ENCODE measurements at places on chromosomes 16 and 17.

DNA sequence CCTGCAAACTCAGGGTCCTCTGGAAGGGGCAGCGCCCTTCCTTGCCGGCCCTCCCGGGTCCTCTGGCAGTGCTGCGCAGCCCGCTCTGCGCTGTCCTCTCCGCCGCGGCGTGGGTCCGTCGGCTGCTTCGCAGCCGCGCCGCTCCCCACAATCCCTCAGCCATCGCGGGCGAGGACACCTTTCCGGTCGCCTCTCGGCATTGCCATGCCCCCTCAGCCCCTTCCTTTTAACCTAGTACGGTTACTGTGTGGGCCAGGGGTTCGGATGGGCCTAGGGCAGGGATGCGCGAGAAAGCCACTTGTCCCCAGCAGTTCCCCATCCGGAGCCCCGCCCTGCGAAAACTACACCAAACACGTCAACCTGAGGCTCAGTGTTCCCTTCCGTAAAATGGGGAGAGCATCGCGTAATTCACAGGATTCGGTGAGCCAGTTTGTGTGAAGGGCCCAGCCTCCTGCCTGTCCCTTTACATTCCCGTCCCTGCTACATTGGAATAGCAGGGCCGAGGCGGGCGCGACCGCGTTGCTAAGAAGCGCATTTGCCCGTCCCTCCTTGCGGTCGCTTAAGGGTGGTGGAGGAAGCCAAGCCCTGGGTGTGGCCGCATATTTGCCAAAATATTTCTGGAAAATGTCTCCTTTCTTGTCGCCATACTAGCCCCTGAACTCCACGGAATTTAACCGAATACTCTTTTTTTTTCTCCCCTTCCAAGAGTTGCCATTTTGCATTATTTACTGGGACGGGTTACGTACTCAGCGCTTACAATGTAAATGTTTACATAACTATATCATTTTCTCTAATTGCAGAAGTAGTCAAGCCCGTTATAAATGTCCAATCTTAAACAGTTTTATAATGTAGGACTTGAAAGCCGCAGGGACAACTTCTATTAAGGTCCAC is 13.2 kb downstream of the COPZ2 start:
- DNase-seq = peak; percentile 52

DNA sequence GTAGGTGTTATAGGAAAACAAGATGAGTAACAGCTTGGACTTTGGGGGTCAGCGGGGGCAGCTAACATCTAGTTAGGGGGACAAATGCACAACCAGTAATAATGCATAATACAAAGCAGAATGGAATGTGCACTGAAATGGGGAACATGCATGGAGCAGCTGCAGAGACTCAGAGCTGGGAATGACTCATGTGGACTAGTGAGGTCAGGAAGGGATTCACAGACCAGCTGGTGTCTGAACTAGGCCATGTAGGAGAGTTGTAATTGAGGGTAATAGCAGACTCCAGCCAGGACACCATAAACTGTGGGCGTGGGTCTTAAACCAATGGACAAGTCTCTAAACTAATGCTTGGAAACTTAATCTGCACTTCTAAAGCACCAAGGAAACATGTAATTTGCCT is 176.8 kb upstream of the ASIC2 start:
- peak; percentile 42 for DNase-seq

GRCh38 chr17:49100601-49101000 is 32.0 kb upstream of the B4GALNT2 start:
- DNase-seq = no peak

DNA sequence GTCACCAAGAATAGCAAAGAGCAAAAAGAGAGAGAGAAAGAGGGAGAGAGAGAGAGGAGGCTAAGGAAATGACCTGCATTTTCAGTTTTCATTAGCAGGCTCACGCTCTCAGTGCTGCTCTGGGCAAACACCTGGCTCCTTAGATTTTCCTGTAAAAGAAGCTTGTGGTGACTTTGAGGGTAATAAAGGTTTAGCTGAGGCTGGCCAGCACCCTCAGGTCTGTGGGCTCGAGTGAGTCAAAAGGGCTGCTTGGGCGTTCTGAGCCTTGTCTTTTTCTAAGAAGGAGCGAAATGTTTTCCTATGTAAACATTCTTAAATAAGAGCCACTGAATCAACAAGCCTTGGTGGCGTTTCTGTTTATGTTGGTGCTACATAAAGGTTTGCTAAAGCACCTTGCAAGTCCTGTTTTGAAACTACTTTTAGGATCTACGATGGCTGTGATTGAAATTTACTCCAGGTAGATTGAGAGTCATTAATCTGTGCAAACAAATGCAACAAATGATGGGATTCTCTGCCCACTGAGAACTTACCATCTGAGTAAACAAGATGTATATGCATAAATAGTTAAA is 38.8 kb downstream of the SHISA6 start:
- DNase-seq = no peak

DNA sequence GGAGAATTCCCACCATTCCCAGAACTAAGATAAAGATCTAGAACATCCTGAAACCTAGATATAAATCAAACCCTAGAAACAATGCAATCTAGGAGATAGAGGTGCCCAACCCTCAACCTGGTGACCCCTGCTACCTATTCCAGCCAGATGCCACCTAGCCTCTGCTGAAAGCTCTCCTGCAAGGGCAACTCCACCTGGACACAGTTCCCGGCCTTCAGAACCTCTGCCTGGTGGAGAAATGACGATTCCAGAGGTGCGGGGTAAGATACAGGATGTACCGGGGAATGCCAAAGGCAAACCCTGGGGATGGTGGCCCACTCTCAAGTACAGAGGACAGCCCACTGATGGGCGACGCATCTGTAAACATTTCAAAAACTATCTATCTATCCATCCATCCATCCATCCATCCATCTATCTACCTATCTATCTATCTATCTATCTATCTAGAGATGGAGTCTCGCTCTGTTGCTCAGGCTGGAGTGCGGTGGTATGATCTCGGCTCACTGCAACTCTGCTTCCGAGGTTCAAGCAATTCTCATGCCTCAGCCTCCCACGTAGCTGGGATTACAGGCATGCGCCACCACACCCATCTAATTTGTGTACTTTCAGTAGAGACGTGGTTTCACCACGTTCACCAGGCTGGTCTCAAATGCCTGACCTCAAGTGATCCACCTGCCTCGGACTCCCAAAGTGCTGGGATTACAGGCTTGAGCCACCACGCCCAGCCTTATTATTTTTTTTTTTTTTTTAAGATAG is 19.0 kb downstream of the MEAK7 start:
- no peak for DNase-seq

DNA sequence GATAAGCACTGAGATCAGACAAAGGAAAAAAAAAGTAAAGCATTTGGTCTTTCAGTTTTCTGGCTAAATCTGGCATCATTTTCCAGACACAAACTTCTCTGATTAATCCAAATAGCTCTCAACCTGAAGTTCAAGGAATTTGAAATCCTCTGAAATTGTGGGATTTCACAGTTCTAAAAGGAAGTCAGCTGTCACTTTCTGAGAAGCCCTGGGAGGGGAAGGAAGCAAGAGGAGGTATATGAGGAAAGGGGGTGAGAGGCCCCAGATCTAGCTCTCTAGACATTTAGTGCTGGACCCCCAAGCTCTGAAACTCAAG is 17.5 kb upstream of the HOXB9 start:
- DNase-seq = no peak

Measured in SK-N-DZ (cell line).